ENCODE measurements at places on chromosomes 4 and X.
A peak's percentile ranks its signal among the peaks of the same experiment; 100 is the strongest.

GRCh38 chrX:17662391-17662790 is 74.9 kb upstream of the SCML1 start:
- DNase-seq: no peak

DNA sequence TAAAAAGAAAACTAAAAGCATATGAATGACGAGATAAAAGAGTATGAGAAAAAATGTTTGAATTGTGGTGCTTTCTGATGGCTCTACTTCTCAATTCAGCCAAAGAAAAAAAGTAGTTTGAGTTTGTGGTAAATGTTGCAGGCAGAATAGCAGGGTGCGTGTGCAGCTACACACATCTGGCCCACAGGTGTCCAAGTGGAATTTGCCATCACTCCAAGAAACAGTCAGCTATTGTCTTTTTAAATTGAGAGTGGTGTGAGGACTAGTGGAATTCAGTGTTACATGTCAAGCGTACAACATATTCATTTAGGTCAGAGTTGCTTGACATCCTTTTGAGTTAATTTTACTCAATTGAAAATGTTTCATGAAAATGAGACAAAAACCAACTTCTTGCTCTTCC is 424.8 kb upstream of the MAD2L1 start:
- DNase-seq: no peak

DNA sequence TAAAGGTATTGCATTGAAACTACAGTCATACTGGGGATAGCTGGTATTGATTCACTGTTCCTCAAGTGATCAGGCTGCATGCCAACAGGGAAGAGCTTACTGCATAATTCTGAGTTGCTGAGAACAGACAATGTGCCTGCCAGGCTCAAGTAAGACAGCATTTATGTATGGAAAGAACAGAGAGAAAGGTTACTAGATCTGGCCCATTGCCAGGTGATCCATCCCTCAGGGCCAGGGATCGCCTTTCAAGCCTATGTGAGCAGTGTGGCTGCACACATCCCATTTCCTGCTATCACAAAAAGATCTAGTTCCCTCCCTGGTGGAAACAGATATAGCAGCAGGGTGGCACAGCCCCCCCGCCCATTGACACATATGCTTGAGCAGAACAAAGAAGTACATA is 254.0 kb downstream of the TMA16 start:
- peak; percentile 24 for DNase-seq

DNA sequence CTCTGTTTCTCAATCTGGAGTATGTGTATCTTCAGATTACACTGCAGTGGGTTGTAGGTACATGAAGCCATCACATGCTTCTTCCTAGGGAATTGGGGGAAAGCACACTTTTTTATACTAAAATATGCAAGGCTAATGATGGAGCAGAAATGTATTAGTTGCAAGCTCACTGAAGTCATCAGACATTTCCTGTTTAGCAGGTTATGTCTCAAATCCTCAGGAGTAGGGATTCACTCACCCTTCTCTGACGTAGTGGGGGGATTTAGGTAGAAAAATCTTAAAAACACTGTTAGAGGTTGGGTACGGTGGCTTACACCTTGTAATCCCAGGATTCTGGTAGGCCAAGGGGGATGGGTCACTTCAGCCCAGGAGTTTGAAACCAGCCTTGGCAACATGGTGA is 128.4 kb upstream of the GPC4 start:
- no peak for DNase-seq

DNA sequence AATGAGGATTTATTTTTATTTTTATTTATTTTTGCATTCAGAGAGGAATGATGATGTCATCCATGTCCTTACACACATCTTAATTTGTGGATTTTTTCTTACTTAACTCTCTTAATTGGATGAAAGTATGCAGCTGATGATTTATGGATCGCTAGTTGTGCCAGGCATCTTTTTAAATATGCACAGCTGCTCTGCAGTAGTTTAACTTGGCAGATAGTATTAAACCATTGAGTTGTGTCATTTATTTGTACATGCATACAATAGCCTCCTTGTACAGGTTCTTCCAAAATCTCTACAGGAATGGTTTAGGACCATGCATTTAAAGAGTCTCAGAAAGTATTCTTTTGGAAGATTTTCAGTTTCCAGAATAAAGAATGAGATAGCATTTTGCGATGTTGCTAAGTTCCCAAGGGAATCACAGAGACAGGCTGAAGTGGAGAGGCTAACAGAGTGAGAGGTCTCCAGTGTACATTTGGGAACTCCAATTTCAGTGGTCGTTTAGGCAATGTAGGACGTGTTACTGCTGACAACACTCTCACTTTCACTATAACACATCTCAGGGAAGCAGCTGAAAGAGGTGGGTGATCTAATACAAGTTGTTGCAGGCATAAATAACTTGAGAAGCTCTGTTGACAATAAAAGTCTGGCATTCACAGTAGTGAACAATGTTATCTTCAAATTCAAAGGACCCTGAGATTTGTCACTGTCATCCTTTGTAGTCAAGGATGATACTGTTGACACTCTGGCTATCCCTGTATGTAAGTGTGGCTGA is 49.9 kb upstream of the SCRG1 start:
- DNase-seq: peak; percentile 50

DNA sequence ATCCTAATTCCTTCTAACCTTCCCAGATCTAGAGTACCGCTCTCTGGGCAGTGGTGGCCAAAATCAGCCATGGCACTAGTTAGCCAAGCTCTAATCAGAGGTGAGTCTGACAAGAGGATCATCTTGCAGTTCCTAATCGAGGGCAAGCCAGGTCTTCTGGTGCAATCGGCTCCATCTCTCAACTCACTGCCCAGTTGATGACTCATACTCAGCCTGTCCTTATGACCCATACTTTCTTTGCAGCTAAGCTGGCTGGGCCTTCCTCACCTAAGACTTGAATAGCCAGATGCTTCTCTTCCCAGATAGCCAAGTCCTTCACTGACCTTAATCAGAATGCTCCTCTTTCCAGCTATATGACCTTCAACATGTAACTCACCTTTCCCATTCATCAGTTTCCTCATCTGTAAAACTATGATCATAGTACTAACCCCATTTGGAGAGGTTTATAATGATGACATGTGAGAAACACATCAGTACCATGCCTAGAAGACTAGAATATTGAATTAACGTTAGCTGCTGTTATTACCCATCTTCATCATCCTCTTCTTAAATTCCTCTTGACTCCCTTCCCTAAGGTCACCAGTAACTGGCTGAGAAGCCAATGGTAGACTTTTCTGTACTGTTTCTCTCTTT is 57.1 kb downstream of the RELL1 start:
- no peak for DNase-seq

GRCh38 chr4:142598132-142598531 is 248.0 kb downstream of the INPP4B start:
- no peak for DNase-seq

DNA sequence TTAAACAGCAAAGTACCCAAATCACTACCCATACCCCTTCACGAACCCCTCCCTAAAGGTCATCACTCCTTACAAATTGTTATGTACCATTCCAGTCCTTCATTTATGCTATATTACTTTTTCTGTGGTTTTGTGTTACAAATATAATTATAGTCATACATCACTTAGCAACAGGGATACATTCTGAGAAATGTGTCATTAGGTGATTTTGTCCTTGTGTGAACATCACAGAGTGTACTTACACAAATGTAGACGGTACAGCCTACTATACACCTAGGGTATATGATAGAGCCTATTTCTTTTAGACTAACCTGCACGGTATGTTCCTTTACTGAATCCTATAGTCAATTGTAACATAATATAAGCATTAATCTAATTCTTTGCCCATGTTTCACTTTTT is 61.9 kb downstream of the ASB9 start:
- no peak for DNase-seq

- no peak for DNase-seq
Observed at GRCh38 chr4:2646396-2647149, 109.6 kb downstream of the TNIP2 start.

GRCh38 chr4:8850830-8851188 is 20.8 kb downstream of the HMX1 start:
- no peak for DNase-seq

- no peak for DNase-seq
Observed at GRCh38 chr4:19791422-19792123, 460.1 kb upstream of the SLIT2 start.

DNA sequence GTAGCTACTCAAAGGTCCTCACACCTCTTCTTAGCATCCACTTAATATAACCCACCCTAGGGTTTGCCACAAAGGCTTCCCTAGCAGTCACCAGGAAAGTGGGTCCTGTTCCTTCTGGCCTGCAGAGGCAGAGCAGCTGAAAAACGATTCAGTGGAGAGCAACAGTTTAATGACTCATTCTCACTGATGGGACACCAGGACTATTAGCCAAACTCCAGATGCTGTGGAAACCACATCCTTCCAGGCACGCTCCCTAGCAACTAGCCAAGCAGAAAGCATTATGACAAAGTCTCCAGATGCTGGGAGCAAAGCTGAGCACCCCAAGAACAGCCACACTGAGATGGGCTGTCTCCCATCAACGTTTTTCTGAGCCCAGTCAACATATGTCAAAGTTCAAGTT is 30.3 kb upstream of the UTP14A start:
- no peak for DNase-seq

Measured in NCI-H1092 (cell line).